Sigmoid colon (tissue), 7 donors: ENCODE measurements at places on chromosomes 11 and 22. TPM values are rescaled to one million over a fixed set of nuclear protein-coding genes. Genes with fewer than 3 reads are reported as not detected.

DNA sequence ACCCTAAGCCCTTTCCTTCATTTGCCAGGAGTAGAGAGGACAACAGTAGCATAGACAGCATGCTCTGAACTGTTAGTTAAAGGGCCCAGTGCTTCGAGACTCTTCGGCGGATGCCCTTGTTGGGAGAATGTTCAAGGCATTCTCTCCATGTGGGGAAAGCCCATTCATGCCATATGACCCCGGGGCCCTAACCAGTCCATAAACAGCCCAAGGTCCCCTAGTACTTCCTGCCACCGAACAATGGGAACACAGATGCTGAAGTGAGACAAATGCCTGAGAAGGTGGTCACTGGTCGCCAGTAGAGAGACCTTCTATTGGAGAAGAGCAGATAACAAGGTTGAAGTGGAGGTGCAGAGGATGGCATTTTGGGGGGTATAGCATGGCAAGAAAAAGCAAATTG is 80.7 kb downstream of the FLI1 start:
- H3K27ac ChIP-seq: no peak overlapping the region
- no peaks in the 10 kb centered on the region for H3K27me3 ChIP-seq

- H3K4me3 ChIP-seq: no peak overlapping the region
- no peak overlapping the region for H3K27ac ChIP-seq
- no peaks in the 10 kb centered on the region for H3K27me3 ChIP-seq
- DNase-seq: no peak
- H3K4me1 ChIP-seq: no peaks in the 10 kb centered on the region
- no peaks in the 10 kb centered on the region for H3K36me3 ChIP-seq
Observed at GRCh38 chr11:31437742-31438435, 68.2 kb downstream of the DNAJC24 start.

- H3K27ac ChIP-seq: no peak overlapping the region
Observed at GRCh38 chr11:7272373-7272772, 20.7 kb downstream of the SYT9 start.

GRCh38 chr11:15229069-15229468 is 114.3 kb downstream of the INSC start:
- no peaks in the 10 kb centered on the region for H3K27me3 ChIP-seq
- H3K4me3 ChIP-seq: no peak overlapping the region
- H3K4me1 ChIP-seq: no peaks in the 10 kb centered on the region
- no peaks in the 10 kb centered on the region for H3K36me3 ChIP-seq

DNA sequence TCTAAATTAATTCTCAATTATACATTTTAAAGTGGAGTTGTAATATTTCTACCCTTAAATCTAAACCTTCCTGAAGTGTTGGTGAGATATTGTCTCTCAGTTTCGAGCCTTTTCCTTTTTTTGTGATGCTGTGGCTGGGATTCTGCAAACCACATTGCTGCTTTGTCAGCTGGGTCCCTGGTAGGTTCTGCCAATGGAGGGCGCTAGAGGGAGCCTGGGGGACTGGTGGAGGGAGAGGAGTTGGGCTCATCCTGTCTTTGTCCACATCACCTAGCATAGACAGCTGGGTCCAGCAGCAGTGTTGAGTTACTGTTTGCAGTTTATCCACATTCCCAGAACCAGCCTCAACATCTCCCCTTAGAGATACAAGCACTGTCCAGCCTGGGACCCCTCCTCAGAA is 41.0 kb downstream of the TRAF6 start:
- H3K4me3 ChIP-seq: no peak overlapping the region
- no peaks in the 10 kb centered on the region for H3K36me3 ChIP-seq

The MS4A6A gene
- 64.3 TPM for total RNA-seq

DNA sequence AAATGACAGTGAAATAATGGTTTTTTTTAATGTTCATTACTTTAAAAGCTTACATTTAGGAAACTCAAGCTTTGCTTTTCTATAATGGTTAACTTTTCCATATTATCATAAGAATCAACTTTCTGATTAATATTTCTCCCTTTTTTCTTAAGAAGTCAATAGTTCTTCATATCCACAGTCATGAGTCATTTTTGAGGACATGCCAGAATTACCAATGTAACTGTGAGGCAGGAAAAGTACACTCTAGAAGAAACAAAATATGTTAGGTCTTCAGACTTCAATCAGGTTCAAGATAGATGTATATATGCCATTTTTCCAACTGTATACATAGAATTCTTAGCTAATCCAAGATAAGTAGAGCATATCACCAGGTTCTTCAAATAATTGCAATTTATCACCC is 10.9 kb downstream of the MS4A6A start:
- no peaks in the 10 kb centered on the region for H3K4me1 ChIP-seq
- no peak overlapping the region for H3K4me3 ChIP-seq

DNA sequence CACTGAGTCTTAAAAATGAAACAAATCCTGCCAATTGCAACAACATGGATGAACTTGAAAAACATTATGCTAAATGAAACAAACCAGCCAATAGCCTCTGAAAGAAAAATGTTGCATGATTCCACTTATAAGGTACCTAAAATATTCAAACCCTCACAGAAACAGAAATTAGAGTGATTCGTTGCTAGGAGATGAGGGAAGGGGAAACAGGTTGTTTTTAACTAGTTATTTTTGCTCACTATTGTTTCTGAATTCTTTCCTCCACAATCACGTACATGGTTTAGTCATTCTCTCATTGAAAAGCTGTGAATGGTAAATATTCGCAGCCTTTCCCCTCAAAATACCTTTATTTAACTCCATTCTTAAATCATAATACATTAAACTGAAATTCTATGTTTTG is 14.0 kb upstream of the TYR start:
- H3K36me3 ChIP-seq: no peaks in the 10 kb centered on the region
- H3K4me3 ChIP-seq: no peak overlapping the region
- no peaks in the 10 kb centered on the region for H3K4me1 ChIP-seq
- DNase-seq: no peak
- no peaks in the 10 kb centered on the region for H3K27me3 ChIP-seq
- H3K27ac ChIP-seq: no peak overlapping the region

The CECR2 gene
- total RNA-seq: 2.8 TPM

GRCh38 chr22:39994041-39994565 is 651 bp upstream of the FAM83F start:
- no peaks in the 10 kb centered on the region for H3K36me3 ChIP-seq
- H3K27me3 ChIP-seq: peaks cover 47% of the 10 kb centered on the region
- no peaks in the 10 kb centered on the region for H3K4me1 ChIP-seq
- DNase-seq: no peak

DNA sequence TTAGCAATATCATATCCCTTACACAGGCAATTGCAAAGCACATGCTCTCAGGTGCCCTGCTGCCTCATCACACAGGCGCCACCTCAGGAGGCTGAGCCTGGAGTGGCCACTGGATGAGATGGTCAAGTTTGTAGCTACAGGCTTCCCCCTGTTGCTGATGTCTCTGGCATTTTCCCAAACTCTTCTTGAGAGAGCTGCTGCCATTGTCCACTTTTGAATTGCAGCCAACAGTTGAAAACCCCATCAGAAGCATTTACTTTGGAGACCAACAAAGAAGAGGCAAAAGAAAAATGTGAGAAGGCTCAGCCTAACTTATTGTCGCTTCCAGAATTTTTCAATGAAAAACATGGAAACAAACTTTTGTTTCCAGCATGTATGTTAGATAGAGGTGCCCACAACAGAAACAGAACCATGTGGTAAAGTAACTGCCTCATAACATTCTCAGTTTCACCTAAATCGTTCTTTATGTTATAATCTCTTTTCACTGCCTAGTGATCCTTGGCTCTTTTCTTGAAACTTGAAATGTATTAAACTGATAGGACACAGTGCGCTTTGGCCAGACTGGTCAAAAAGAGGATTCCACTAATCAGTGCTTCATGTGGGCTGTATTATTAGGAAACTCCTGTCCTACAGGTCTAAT is 47.6 kb upstream of the OR8B8 start:
- H3K4me1 ChIP-seq: no peaks in the 10 kb centered on the region
- H3K36me3 ChIP-seq: no peaks in the 10 kb centered on the region
- DNase-seq: no peak
- no peak overlapping the region for H3K4me3 ChIP-seq

The CEP126 gene
- 3.7 TPM for total RNA-seq

- no peaks in the 10 kb centered on the region for H3K4me1 ChIP-seq
- no peak for DNase-seq
- H3K27ac ChIP-seq: no peak within 1 kb of the TSS
Observed at GRCh38 chr11:65170058-65170534, at the start of gene SPDYC. TSS of gene SPDYC (plus strand) at chr11:65170233. CDS start at chr11:65171358, 1,125 bp downstream.

GRCh38 chr11:126959700-126960099 is 40.9 kb downstream of the KIRREL3 start:
- no peak overlapping the region for H3K27ac ChIP-seq
- H3K27me3 ChIP-seq: no peaks in the 10 kb centered on the region
- no peaks in the 10 kb centered on the region for H3K4me1 ChIP-seq
- H3K36me3 ChIP-seq: no peaks in the 10 kb centered on the region

The C11orf86 gene
- total RNA-seq: not detected

DNA sequence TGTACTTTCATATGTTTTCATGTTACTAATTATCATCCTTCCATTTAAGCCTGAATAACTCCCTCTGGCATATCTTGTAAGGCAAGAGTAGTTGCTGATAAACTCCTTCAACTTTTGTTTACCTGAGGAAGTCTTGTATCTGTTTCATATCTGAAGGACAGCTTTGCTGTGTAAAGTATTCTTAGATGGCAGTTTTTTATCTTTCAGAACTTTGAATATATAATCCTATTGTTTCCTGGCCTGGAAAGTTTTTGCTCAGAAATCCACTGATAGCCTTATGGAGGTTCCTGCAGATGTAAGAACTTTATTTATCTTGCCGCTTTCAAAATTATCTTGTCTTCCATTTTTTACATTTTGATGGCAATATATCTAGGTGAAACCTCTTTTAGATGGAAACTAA is 69.1 kb downstream of the KCNQ1OT1 start:
- no peaks in the 10 kb centered on the region for H3K36me3 ChIP-seq
- no peak overlapping the region for H3K27ac ChIP-seq
- H3K4me3 ChIP-seq: no peak overlapping the region
- no peak for DNase-seq
- no peaks in the 10 kb centered on the region for H3K27me3 ChIP-seq
- no peaks in the 10 kb centered on the region for H3K4me1 ChIP-seq

The SYT7 gene
- total RNA-seq: 1.1 TPM

GRCh38 chr11:74330075-74330858 is 18.8 kb upstream of the P4HA3 start:
- H3K4me1 ChIP-seq: peaks cover 10% of the 10 kb centered on the region
- no peak for DNase-seq
- H3K36me3 ChIP-seq: no peaks in the 10 kb centered on the region
- H3K4me3 ChIP-seq: no peak overlapping the region

DNA sequence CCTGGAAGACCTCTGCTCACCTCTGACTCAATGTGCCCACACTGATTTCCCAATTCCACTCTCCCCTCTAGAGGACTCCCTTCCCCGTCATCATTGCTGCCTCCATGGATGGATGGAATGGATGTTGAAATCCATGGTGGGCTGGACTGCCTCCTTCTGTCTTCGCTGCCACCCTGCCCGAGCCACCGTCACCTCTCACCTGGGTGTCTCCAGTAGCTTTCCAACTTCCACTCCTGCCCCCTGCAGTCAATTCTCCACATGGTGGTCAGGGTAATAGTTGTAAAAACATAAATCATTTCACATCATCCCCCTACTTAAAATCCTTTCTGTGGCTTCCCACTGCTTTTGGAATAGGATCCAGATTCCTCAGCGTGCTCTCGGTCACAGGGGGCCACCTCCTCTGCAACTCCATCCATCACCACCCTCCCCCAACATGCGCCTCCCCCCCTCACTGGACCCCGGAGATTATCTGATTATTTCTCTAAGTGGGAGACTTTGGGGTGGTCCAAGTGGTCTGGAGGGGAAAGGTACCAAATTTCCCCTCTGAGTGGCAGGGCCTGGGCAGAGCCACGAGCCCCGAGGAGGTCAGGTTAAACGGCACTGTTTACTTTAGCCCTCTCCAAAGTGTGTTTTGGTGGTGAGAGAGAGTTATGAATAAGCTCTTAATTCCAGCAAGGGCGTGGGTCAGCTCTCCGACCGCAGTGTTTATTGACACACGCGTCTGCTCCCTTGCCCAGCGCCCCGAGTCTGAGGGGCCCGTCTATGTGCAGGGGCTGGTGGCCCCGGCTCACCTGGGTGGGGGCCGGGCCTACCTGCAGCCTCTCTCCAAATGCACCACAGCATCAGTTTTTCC is 313.7 kb downstream of the MN1 start:
- H3K36me3 ChIP-seq: no peaks in the 10 kb centered on the region
- H3K4me3 ChIP-seq: no peak overlapping the region
- H3K4me1 ChIP-seq: no peaks in the 10 kb centered on the region
- H3K27ac ChIP-seq: no peak overlapping the region
- no peaks in the 10 kb centered on the region for H3K27me3 ChIP-seq

- no peaks in the 10 kb centered on the region for H3K36me3 ChIP-seq
- no peak for DNase-seq
- H3K27ac ChIP-seq: no peak overlapping the region
- no peaks in the 10 kb centered on the region for H3K4me1 ChIP-seq
- no peak overlapping the region for H3K4me3 ChIP-seq
- no peaks in the 10 kb centered on the region for H3K27me3 ChIP-seq
Observed at GRCh38 chr11:128085276-128085675, 502.1 kb downstream of the ETS1 start.

DNA sequence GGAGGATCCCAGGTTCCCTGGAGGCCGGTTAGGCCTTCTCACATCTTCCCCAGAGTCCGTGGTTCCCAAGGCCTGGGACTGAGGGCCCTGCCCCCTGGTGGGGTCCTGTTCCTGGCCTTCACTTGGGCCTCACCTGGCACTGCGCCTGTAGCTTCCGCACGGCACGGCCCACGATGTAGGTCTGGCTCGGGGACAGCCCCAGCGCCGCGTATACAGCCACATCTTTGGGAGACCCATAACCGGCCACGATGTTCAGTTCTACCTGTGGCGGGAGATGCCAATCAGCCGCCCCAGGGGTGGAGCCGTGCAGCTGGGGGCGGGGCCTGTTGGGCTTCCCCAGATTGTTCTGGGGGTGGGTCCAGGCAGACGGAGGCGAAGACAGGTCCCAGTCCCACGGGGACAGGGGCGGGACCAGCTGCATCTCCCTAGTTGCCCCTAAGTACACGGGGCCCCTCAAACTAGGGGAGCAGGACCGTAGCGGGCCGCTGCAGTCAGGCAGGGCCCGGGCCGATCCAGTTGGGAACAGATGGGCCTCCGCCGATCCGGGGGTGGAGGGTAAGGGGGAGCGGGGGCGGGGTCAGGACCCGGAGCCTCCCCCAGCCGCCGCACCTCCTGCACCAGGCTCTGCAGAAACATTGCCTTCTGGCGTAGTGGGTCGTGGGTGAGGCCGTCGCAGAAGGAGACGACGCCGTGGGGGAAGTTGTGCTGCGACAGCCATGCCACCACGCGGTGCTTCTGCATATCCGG is 10.1 kb downstream of the AIP start:
- DNase-seq: peak; percentile 65
- H3K27ac ChIP-seq: no peak overlapping the region

The OR9G4 gene
- total RNA-seq: not detected

The SERPIND1 gene
- not detected for total RNA-seq

DNA sequence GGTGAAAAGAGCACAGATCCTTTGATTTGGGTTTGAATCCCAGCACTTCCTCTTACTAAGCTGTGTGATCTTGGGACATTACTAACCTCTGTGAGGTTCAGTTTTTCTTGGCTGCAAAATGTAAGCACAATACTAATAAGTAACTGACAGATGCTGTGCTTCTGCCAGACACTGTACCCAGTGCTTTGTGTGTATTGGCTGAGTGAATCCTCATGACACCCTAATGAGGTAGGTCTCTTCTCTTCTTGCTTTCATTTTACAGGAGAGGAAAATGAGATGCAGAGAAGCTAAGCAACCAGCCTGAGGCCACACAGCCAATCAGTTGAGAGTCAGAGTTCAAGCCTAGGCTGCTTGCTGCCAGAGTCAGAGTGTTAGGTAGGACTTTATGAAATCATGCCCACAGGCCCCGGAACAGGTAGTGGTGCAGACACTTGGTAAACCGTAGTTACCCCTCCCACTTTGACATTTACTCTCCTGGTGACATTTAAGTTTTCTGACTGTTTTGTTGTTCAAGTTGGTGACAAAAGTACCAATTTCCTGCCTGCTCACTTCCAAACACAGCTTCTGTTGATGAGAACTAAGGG is 21.2 kb downstream of the PTPRJ start:
- no peak for DNase-seq
- H3K27me3 ChIP-seq: no peaks in the 10 kb centered on the region
